Dermis microvascular lymphatic vessel endothelial cell (primary cell): ENCODE measurements at places on chromosomes 2 and 18. TPM values are rescaled to one million over a fixed set of nuclear protein-coding genes. Genes with fewer than 3 reads are reported as not detected.
A peak's percentile ranks its signal among the peaks of the same experiment; 100 is the strongest.

DNA sequence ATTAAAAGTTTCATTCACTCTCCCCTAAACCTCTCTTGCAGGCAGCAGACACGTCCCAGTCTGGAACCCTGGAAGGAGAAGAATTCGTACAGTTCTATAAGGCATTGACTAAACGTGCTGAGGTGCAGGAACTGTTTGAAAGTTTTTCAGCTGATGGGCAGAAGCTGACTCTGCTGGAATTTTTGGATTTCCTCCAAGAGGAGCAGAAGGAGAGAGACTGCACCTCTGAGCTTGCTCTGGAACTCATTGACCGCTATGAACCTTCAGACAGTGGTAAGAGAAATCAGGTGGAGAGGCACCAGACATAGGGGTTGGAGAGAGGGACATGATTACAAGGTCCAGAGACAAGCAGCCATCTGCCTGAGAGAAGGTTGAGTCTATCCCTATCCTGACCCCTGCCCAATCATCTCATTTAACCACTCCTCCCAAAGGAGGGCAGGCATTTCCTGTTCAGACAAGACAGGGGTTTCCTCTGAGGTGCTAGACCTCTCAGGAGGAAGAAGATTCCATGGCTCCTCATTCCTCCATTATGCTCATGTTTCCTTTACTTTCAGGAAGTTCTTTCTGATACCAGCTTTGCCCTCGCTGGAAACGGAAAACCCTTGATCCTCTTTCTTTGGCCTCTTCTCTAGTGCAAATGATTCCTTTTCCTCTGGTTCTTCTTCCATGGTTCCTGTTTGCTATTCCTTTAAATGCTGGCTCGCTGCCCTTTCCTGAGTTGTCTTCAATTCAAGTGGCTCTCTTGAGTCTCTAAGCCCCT, 15.1 kb downstream of the PLCD4 start:
- no peak for DNase-seq

The ARHGAP25 gene
- total RNA-seq, result 10.5 and 11.9 TPM in 2 replicates

GRCh38 chr2:230751062-230751461, 38.4 kb downstream of the CAB39 start:
- DNase-seq, result peak; percentile 52

The NT5C1B gene
- total RNA-seq, result not detected in 2 replicates

The SAG gene
- total RNA-seq, result under 0.01 TPM in 1 of 2 replicates, not detected in the other

GRCh38 chr2:120658042-120658769, 77.5 kb upstream of the GLI2 start:
- no peak for DNase-seq

- no peak for DNase-seq
Measured at GRCh38 chr2:42249284-42249683, 80.1 kb downstream of the EML4 start.

The IL36B gene
- total RNA-seq, result not detected in 2 replicates

DNA sequence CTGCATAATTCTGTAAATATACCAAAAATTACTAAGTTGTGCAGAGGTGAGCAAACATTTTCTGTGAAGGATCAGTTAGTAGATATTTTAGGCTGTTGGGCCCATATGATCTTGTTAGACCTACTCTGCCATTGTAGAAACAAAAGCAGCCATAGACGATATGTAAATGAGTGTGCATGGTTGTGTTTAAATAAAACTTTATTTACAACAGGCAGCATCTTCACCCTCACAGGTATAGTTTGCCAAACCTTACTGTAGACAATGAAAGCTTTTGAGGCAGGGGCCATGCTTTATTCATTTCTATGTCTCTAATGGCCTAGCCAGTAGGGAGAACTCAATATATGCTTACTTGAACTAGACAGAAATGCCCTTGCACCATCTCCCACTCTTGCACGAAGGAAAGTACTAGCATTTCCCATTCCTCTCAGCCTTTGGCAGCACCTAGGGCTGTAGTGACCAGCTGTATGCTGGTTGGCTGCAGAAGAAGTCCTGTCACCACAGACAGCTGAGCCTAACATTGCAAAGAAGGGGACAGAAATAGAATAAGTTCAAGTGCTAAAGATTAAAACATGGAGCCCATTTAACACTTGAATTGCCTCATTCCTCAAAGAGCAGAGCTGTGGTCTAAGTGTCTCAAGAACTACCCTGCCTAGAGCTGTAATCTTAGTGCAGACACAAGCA, 305.1 kb upstream of the MGAT5 start:
- DNase-seq, result no peak

The PLEKHH2 gene
- total RNA-seq, result under 0.01 and 0.13 TPM in 2 replicates

- no peak for DNase-seq
Measured at GRCh38 chr2:179604598-179604997, 256.8 kb downstream of the ZNF385B start.

The NTSR2 gene
- not detected in 2 replicates for total RNA-seq

GRCh38 chr2:152175012-152175367, 573 bp downstream of the STAM2 start:
- DNase-seq, result no peak

The DCDC2C gene
- total RNA-seq, result 0.13 TPM in 2 replicates

GRCh38 chr18:58177004-58177717, 133.1 kb downstream of the NEDD4L start:
- no peak for DNase-seq

DNA sequence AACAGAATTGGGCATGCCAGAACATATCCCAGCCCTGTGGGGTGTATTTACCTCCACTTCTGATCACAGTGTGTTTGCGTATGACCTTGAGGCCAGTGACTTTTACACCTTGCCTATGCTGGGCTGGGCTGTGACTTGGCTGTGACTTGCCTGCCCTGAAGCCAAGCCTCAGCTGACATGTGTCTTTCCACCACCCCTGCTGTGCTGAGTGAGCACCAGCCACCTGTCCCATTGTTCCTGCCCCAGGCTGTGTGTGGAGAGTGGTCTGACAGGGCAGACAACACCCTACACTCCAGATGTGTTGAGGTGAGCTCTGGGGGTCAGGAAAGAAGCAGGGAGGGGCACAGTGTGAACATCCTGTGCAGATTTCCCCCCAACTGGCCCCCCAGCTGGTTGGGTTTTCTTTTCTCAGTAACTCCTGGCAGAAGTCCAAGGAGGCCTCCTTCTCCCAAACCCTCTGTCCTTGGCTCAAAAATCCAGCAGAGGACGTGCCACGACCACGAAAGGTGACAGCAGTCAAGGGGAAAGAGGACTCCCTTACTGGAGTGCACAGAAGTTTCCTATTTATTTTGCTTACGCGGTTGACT, 5.1 kb upstream of the STEAP3 start:
- no peak for DNase-seq

GRCh38 chr18:13309031-13309747, 90.6 kb downstream of the LDLRAD4 start:
- no peak for DNase-seq
